ENCODE measurements at places on chromosomes 4 and X.

- DNase-seq = no peak
These were observed 71.6 kb upstream of the MAB21L2 start for GRCh38 chr4:150510176-150510865.

- no peak for DNase-seq
These were observed 14.8 kb downstream of the LAMTOR3 start for GRCh38 chr4:99879458-99879857.

- no peak for DNase-seq
These were observed 48.6 kb downstream of the HAUS3 start for GRCh38 chr4:2193326-2193725.

- no peak for DNase-seq
These were observed 1296.1 kb upstream of the PCDH7 start for GRCh38 chr4:29423836-29424721.

DNA sequence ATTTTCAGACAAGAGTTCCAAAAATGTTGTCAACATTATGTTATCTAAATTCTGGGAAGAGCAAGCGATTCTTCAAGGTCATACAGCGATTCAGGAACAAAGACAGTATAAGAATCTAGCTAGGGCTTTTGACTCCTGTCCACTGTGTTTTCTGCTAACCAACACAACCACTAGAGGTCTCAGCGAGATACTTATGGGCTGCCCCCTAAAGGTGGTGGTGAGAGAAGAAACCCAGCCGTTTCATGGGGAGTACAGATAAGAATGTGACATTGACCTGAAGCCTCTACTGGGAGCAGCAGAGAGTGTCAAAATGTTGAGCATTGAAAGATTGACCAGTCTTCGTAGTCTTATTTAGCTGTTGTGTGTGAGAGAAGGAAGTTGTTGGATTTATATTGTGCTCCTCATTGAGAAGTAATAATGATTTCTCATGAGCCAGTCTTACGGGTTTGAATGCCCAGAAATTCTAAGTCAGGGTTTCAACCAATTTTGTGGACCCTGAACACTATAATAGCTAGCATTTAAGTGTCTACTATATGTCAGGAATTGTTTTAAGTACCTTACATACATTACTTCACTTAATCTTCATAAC, 168.3 kb downstream of the SPRY1 start:
- DNase-seq = no peak
